ENCODE measurements at places on chromosomes 7 and 10. TPM values are rescaled to one million over a fixed set of nuclear protein-coding genes. Genes with fewer than 3 reads are reported as not detected.

DNA sequence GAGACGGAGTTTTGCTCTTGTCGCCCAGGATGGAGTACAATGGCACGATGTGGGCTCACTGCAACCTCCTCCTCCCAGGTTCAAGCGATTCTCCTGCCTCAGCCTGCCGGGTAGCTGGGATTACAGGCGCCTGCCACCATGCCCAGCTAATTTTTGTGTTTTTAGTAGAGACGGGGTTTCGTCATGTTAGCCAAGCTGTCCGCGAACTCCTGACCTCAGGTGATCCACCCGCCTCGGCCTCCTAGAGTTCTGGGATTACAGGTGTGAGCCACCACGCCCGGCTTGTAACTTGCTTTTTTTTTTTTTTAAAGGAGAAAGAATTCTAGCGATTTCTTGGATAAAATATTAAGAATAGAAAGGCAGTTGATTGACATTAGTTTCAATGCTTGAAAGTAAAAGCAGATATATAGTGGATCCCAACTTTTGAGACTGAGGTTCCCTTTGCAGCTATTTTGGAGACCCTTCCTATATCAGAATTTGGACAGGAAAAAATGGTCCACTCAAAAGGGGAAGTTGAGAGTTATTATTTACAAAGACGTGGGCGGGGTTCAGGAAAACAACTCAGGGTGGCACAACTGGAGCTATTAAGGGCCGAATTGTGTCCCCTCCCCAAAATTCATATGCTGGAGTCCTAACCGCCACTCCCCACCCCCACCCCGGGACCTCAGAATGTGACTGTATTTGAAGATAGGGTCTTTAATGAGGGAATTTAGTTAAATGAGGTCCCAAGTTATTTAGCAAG, 1.3 kb upstream of the ERCC6 start:
- H3K27me3 ChIP-seq, result no peaks in the 10 kb centered on the region
- peaks cover 4% of the 10 kb centered on the region for H3K4me1 ChIP-seq
- H3K36me3 ChIP-seq, result no peaks in the 10 kb centered on the region
- no peak overlapping the region for H3K27ac ChIP-seq

DNA sequence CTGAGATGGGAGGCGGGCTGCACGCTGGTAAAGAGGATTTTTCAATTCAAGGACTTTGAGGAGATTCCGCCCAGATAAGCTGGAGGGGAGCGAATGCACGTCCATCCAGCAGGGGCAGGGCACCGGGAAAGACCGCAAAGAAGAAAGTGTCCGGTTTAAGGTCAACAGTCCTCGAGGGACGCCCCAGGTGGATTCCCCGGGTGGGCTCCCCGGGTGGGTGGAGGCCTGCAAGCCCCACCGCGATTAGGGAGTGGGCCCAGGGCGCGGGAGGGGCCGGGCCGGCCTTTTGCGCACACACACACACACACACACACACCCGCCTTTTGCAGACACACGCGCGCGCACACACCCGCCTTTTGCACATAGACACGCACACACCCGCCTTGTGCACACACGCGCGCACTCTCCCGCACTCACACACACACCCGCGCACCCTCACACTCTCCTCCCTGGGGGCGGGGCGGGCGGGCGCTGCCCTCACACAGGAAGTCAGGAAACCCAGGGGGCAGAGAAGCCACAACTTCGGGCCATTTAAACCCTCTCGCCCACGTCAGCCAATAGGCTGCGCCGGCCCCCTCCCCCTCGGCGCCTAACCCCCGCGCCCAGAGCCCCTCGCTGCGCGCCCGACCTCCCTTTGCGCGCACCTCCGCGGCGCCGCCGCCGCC, 615 bp downstream of the ARHGAP12 start:
- H3K36me3 ChIP-seq, result no peaks in the 10 kb centered on the region
- peak; percentile 87 for DNase-seq
- H3K4me3 ChIP-seq, result peak overlapping the region; percentile 90
- no peaks in the 10 kb centered on the region for H3K27me3 ChIP-seq
- peak overlapping the region; percentile 98 for H3K27ac ChIP-seq

GRCh38 chr10:59891936-59892335, 14.4 kb downstream of the CCDC6 start:
- H3K4me1 ChIP-seq, result no peaks in the 10 kb centered on the region
- H3K36me3 ChIP-seq, result no peaks in the 10 kb centered on the region
- no peak for DNase-seq
- no peaks in the 10 kb centered on the region for H3K27me3 ChIP-seq

Gene SYT15B
- 5.7 TPM for total RNA-seq

Gene RADIL
- 1.0 TPM for total RNA-seq

All from kidney (tissue), 22 donors.